ENCODE measurements at places on chromosomes 1 and 21.

- DNase-seq = no peak
Observed at GRCh38 chr1:106755682-106756406, 300.6 kb upstream of the PRMT6 start.

DNA sequence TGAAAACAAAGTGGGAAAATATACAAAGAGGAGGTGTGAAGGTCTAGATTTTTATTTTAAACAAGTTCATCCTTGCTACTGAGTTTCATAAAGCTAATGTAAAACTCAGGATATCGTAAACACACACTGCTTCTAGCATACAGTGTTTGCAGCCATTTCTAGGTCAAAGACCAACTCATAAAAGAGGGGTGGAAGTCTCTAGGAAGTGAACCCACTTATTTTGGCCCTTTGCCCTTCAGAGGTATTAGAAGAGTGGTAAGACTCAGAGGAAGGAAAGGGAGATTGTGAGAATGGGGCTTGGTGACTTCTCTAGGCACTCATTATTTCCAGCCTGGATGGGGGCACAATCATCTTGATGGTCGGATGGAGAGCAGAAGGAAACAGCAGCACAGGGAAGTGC, 91.2 kb downstream of the TNFSF18 start:
- DNase-seq = no peak

GRCh38 chr1:35708441-35708921, 10.2 kb downstream of the C1orf216 start:
- DNase-seq = no peak

- no peak for DNase-seq
Observed at GRCh38 chr1:112296908-112297307, 99.1 kb upstream of the CTTNBP2NL start.

DNA sequence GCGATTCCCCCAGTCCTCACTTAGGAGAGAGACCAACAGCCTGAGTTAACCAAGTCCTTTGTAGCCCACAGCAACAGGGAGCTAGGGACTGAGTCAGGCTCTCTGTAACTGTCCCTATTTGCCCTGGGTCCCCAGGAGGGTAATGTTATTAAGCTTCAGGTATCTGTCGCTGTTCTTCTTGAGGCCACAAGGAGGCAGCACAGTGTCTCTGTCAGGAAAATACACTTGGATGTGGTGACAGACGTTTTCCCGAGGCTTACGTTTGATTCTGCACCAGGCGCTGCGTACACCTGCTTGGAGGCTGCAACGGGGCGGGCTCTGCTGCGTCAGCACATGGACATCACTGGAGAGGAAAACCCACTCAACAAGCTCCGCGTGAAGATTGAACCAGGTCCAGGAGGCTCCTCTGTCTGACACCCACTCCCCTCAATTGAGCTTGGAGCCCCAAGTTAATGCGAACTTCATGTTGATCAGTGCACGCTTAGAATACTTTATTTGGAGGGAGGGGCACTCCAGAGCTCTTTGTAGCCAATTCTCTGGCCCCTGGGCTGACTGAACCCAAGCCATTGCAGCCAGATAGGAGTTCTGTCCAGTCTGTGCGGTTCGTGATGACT, 10.7 kb upstream of the ELF3 start:
- DNase-seq = no peak

- DNase-seq = peak; percentile 7
Observed at GRCh38 chr21:25708467-25709065, 26.1 kb downstream of the ATP5PF start.

All from stimulated activated naive CD4-positive, alpha-beta T cell treated with Interleukin-2 at 50 U/mL for 16 hours (primary cell).